NCI-H1417 treated with DMSO at 0.1 percent for 48 hours (cell line): ENCODE measurements at places on chromosomes 1 and 21.

DNA sequence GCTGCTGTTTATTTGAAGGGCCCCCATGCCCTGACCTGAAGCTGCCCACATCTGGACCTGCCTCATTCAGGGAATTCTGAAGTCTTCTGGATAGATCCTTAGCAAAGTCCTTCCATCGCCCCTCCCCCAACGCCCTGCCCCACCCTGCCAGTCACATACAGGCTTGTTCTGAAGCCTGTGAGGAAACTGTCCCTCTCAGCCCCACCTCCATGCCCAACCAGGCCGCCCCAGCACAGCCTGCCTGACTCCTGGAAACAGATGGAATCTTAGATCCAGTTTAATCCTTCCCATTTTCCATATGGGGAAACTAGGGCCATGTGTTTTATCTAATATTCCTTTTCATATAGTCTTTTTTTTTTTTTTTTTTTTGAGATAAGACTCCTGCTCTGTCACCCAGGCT, 44.5 kb upstream of the GPR37L1 start:
- DNase-seq = no peak

DNA sequence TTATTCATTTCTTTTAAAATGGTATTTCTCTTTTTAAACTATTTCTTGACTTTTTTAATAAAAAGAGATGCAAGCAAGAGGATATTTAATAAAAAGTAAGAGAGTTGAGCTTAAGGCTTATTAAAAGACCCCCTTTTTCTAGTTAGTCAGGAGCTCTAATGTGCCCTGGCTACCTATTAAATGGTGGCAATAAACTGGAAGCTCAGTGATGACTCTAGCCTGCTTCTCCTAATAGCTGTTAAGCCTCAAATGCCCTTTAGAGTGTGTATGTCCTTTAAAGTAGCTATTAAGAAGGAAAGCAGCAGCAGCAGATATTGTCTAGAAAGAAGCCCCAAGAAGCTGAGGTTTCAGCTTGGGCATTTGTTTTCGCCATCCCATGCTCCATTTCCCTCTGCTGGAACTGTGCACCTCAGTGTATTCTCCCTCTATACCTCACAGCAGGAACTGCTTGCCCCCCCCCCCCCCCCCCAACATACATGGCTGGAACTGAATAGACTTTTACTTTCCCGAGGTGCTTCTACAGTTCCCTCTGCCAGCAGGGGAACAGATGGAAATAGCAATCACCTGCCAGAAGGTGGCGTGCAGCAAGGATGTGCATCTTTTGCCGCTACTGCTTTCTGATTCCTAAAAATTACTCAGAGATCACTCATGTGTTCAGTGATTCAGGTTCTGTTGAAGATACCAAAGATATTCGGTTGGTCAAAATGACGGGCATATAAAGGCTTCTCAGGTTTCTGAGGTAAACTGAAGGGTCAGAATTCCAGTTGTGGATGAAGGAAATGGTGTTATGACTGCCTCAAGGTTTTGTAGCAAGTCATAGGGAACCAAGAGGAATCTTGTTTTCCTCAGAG, 2.5 kb downstream of the RGS4 start:
- no peak for DNase-seq

- no peak for DNase-seq
Measured at GRCh38 chr1:58402444-58402843, 144.1 kb downstream of the OMA1 start.

DNA sequence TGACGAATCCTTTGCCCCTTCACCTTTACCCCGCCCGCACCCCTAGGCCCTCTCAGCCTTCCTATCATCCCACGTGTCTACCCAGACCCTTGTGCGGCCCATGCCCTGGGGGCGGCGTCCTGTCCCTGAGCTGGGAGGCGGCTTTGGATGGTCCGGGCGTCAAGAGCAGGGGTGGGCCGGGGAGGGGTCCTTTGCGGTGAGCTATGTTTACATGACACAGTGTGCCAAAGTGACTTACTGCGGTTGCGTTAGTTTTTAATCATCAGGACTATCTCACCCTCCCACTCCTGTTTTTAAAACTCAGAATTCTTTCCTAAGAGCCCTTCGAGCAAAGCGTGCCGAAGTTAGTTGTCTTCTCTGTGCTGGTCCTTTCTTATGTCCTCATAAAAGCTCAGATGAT, 144.6 kb downstream of the PGBD5 start:
- DNase-seq = no peak

DNA sequence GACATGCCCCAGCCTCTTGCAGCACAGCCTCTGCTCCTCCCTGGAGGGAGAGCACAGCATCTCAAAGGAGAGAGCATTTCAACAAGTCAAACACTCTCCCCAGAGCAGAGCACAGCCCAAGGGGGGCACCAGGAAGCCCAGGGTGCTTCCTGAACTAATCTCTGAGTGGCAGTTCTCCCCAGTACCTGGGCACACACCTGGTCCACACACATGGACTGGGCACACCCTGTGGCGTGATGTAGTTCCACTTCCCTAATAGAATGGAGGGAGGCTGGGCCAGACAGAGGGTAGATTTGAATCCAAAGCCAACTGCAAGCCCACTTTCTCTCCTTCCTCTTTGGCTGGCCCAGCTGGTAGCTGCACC, 55.5 kb downstream of the CD46 start:
- no peak for DNase-seq

GRCh38 chr1:231986631-231987336, 360.2 kb downstream of the DISC1 start:
- DNase-seq = no peak

GRCh38 chr1:203033917-203034316, 7.6 kb downstream of the PPFIA4 start:
- DNase-seq = no peak

DNA sequence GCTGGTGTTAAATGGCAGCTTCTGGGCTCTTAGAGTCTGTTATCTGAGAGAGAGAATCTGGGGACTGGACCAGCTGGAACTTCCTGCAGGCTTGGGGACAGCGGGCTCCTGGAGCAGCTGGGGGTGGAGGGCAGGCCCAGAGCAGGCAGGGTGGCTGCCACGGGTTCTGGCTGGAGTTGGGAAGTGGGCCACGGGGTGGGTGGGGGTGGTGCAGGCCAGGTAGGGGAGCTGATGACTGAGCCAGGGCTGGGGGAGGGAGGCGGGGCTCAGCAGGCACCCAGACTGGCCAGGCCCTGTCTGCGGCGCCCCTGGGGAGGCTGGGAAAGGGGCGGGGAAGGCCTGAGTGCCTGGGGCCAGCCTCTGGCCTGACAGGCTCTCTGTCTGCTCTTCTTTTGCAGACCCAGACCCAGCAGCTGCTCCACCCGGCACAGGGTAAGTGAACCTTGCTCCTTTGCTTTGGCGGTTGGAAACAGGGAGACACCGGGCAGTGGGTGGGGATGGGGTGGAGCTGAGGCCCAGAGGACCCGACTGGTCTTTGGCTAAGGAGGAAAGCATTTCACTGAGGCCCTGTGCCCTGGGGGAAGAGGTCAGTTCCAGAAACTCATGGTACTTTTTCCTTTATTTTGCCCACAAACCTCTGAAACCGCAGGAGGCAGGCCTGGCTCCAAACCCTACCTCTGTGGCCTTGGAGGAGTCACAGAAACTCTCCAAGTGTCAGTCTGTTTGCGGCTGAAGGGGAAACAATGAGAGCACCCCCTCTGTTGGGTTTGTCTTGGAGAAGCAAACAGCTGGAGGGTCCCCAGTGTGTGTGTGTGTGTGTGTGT, 48.8 kb downstream of the ARHGEF10L start:
- DNase-seq = no peak

- no peak for DNase-seq
Measured at GRCh38 chr1:233015965-233016364, 65.6 kb downstream of the NTPCR start.
